ENCODE measurements at places on chromosomes 2 and 18.

GRCh38 chr2:103789381-103790095 is 1027.7 kb downstream of the TMEM182 start:
- DNase-seq, result no peak

DNA sequence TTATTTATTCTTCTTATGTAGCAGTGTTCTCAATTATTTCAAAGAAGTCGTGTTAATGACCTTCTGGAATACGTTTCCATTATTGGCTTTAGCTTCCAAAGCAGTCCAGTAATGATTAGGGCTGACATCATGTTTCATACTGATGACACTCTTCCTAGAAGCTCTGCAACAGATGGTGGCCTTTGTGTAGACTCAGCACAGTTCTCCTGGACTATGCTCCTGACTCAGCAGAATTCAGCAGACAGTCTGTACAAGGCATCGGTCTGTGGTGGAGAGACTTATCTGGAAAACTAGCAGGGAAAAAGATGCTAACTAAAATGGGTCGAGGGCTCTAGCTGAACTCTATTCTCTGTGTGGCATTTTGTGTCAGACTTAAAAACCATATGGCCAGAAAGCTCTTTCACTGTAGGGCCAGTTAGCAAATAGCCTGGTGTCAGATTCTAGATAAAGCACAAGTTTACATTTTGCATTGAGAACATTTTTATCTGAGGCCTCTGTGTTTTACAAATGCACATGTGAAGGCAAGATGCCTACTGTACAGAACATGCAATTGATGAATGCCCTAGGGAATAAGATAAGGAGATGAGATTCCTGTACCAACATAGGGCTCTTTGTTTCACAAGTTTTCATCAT is 35.1 kb downstream of the GULP1 start:
- DNase-seq, result peak; percentile 11

- no peak for DNase-seq
Observed at GRCh38 chr2:188000189-188000588, 291.5 kb upstream of the GULP1 start.

GRCh38 chr2:203763938-203764664 is 57.7 kb downstream of the CD28 start:
- no peak for DNase-seq

GRCh38 chr2:164739966-164740365 is 101.7 kb downstream of the COBLL1 start:
- DNase-seq, result no peak

DNA sequence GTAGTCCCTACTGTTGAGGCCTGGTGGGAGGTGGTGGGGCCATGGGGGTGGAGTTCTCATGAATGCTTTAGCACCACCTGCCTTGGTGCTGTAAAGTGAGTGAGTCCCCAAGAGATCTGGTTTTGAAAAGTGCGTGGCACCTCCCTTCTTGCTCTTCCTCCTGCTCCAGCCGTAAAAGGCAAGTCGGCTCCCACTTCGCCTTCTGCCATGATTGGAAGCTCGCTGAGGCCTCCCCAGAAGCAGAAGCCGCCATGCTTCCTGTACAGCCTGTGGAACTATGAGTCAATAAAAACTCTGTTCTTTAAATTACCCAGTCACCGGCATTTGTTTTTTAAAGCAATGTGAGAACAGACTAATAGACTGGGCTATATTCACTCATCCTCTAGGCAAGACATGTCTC is 141.3 kb upstream of the ALKAL2 start:
- DNase-seq, result no peak

DNA sequence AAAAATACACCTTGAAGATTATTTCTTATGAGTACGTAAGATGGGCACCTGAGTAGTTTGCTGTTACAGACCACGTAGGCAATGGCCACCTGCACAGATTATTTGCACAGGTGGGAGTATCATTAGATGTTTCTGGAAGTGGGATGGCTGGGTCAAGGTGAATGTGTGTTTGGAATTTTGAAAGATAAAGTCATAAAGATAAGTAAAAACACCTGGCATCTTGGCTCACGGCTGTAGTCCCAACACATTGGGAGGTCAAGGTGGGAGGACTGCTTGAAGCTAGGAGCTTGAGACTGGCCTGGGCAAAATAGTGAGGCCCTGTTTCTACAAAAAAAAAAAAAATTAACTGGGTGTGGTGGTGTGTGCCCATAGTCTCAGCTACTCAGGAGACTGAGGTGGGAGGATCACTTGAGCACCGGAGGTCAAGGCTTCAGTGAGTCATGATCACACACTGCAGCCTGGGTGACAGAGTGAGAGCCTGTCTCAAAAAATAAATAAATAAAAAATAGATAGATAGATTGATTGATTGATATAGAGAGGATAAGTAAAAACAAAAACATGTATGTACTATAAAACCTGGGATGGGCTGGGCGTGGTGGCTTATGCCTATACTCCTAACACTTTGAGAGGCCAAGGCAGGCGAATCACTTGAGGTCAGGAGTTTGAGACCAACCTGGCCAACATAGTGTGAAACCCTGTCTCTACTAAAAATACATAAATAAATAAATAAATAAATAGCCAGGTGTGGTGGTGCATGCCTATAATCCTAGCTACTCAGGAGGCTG is 30.4 kb downstream of the ODC1 start:
- no peak for DNase-seq

GRCh38 chr18:8821531-8821930 is 116.2 kb downstream of the MTCL1 start:
- no peak for DNase-seq

GRCh38 chr18:22300665-22301636 is 116.8 kb downstream of the CTAGE1 start:
- DNase-seq, result no peak

- DNase-seq, result no peak
Observed at GRCh38 chr2:136376798-136377211, 258.9 kb upstream of the CXCR4 start.

DNA sequence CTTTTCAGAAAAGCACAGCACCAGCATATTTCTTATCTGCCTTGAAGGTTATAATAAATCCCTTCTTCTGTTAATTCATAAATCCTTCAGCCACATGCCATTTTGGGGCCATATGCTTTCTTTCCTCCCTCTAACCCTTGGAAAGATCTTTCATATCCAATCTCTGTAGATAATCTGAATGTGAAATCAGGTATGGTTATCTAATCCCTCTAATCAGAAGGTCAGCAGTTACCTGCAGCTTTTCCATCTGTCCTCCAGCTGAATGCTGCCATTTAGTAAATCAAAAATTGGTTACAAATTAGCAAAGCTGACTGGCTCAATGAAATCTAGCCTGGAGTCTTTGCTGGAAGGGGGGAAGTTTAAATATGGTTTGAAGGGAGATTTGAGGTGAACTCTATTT is 230.5 kb downstream of the PIK3C3 start:
- DNase-seq, result no peak

DNA sequence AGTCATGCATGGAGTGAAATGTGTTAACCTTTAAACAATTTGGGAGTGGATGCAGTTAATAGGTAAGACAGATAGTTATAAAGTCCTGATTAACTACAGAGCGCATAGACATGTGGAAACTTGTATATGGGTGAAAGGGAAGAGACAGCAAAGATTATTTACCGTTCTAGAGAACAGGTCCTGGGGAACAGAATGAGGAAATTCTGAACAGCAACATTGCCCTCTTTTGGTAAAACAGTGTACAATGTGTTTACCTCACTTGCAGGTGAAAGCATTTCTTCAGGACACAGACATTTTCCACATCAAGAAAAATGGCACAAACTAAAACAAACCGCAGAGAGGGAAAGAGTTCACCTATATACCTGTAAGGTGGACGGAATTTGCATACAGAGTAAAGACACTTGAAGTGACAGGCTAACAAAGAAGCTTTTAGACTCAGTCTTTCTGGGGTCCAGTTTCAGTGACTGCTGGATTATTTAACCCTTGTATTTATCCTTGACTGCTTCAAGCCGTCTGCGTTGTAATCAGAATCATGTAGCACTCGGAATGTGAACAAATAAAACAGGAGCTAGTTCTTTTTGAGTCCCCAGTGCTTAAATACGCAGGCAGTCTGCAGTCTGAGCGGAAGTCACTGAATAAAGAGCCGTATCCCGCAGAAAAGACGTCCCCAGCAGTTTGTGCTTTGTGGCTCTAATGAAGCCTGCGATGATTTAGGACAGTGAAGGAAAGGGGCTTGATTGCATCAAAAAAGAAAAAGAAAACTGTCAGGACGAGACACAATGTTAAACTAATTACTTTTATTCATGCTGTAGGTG is 364.8 kb upstream of the GALNT5 start:
- DNase-seq, result peak; percentile 7

DNA sequence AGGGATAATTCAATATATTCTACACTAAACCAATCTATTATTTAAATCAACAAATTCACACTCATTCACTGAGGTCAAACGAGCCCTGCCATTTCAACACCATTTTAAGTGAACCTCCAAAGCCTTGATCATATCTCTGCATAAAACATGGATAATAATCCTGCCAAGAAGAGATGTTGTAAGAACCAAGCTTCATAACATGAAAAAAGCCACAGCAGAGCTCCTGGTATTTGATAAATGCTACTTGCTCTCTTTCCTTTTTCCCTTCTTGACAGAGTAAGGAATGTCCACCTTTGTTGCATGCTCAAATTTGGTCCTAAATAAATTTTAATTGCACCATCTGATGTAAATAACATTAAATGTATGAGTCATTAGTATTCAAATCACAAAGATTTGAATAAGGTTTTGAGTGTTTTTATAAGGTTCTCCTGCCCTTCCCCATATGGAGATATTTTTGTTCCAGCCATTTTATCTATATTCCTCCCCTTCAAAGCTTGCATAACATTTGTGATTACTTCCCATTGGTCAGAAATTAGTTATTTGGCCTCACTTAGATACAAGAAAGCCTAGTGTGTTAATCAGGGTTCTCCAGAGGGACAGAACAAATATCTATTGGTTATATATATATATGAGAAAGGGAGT is 318.8 kb downstream of the RND3 start:
- DNase-seq, result no peak

DNA sequence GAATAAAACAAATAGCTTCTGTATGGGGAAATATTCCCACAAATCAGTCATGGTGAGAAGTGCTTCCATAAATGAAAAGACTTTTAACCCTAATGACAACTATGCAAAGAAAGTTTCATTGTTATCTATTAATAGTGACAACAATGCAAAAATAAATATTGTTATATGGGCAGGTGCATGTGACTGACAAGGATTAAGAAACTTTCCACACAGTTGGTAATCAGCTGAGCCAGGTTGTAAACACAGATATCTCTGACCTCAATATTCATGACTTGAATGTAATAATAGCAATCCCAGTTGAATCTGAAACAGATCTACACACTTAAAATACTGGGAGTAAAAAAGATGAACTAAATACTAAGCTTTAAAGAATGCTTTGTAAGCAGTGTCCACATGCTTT is 517.0 kb upstream of the SOX11 start:
- DNase-seq, result no peak

DNA sequence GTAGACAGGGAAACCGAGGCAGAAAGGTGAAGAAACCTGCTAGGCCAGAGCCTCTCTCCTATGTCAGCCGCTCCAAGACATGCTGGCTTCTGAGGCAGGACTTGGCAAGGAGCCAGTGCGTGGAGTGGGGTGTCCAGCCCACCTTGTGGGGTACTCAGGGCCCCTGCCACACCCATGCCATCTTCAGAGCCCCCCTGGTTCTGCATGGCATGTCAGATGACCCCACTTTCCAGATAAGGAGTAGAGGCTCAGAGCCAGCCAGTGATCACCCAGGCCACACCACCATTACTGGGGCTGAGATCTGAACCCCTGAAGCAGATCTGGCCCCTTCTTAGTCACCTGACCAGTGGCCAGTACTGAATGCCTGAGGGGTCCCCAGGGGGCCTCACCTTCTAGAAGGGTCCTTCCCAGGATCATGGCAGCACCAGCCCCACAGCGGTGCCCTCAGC is 14.7 kb downstream of the CROCC2 start:
- no peak for DNase-seq

- DNase-seq, result peak; percentile 35
Observed at GRCh38 chr2:54522624-54523281, 66.6 kb downstream of the SPTBN1 start.

GRCh38 chr18:25759111-25759510 is 331.3 kb downstream of the SS18 start:
- no peak for DNase-seq

DNA sequence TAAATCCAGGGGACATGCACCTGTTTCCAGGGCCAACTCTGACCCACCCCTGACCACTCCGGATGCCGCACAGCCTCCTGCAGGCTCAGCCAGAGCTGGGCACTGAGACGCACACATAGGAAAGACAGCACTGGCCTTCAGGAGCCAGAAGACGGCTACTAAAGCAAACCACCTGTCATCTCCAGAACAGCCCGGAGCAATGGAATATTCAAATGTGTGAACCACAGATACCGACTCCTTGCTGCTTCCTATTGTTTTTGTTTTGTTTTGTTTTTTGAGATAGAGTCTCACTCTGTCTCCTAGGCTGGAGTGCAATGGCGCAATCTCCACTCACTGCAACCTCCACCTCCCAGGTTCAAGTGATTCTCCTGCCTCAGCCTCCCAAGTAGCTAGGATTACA is 94.0 kb downstream of the LAMA1 start:
- DNase-seq, result no peak

DNA sequence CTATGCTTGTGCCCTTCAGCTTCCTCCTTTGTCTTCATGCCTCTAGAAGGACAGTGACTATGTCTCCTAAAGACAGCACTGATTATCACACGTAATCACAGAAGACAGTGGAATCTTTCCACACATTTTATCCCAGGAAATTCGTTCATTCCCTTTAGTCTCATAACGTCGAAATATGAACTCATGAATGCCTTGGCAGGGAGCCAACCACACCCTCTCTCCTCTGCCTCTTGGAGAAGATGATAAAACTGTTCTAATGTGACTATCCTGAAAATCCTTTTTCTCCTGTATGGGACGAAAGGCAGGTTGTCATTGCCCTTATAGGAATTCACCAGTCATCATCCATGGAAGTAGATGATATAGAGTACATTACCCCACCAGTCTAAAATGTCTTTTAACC is 726.6 kb upstream of the FANCL start:
- DNase-seq, result no peak

- DNase-seq, result no peak
Observed at GRCh38 chr2:144712550-144712940, 192.6 kb upstream of the ZEB2 start.

DNA sequence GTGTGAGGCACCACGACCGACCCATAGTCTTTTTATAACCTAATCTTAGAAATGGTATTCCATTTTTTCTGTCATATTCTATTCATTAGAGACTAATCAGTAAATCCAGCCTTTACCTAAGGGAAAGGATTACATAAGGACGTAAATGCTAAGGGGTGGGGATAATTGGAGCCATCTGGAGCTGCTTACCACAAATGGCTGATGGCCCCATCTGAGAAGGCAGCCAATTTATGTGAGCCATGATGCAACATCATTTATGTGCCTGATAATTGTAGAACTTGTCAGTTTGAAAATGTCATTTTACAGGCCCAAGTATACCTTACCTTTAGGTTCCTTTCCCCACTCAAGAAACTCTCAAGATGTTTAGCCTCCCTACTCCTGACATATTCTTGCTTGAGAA is 44.0 kb downstream of the ARHGEF33 start:
- DNase-seq, result no peak

DNA sequence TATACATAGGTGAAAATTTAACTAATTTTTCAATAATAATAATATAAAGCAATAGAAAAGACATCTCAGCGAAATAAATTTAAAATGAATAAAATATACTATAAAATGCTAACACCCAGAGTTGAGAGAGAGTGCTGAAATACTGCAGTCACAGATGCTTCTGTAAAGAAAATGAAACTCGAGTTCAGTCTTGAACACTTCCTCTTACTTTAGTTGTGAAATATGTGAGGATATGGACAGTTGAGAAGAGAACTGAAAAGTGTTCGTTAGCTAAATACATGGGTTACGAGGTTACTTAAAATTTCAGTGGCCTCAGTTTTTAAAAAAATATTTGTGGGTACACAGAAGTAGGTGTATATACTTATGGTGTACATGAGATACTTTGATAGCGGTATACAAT is 106.8 kb downstream of the DNAH7 start:
- DNase-seq, result no peak

Data from HuH-7.5 (cell line).